ENCODE measurements at places on chromosomes 3 and 15.

DNA sequence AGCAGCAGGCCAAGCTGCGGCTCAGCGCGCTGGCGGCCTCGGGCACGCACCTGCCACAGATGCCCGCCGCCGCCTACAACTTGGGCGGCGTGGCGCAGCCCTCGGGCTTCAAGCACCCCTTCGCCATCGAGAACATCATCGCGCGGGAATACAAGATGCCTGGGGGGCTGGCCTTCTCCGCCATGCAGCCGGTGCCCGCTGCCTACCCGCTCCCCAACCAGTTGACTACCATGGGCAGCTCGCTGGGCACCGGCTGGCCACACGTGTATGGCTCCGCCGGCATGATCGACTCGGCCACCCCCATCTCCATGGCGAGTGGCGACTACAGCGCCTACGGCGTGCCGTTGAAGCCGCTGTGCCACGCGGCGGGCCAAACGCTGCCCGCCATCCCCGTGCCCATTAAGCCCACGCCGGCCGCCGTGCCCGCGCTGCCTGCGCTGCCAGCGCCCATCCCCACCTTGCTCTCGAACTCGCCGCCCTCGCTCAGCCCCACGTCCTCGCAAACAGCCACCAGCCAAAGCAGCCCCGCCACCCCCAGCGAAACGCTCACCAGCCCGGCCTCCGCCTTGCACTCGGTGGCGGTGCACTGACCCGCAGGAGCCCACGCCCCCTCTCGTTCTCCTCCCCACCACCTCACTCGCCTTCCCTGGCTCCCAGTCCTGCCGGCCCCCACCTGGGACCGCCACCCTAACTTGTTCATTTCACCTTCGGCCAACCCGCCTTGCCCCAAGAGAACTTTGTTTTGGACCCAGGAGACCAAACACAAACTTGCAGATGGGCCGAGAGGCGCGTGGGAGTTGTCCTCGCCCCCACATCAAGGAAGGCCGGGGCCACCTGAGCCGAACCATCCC is 1.5 kb downstream of the FOXB1 start:
- DNase-seq: no peak

GRCh38 chr15:68819495-68820294 is 1.0 kb downstream of the ANP32A start:
- DNase-seq: peak; percentile 46

DNA sequence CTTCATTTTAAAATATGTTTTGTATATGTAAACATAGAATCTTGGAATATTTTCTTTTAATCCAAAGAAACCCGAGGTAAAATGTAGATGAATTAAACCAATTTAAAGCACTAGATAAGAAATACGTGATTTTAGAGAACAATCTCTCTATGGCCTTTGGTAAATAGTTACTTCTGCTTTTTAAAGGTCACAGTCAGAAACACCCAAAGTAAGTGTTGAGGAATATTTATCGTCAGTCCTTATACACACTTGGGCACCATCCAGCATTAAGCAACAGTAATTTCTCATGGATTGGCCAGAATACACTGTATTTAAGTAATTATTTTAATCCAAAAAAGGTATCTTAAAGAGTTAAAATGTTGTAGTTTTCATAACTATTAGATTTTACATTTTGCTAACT is 713.2 kb downstream of the NLGN1 start:
- DNase-seq: no peak

GRCh38 chr3:143210141-143210540 is 90.6 kb downstream of the CHST2 start:
- DNase-seq: no peak

GRCh38 chr3:196604548-196604947 is 34.9 kb upstream of the NRROS start:
- peak; percentile 38 for DNase-seq

- no peak for DNase-seq
Measured at GRCh38 chr3:37622999-37623883, 238.4 kb upstream of the CTDSPL start.

GRCh38 chr3:42735615-42736014 is 33.0 kb upstream of the HHATL start:
- no peak for DNase-seq

Data from stimulated activated naive CD8-positive, alpha-beta T cell treated with anti-CD3 and anti-CD28 coated beads, Interleukin-15, amount 100 ng/mL, for 72 hours (primary cell).